ENCODE measurements at places on chromosomes 13 and 19.
A peak's percentile ranks its signal among the peaks of the same experiment; 100 is the strongest.

DNA sequence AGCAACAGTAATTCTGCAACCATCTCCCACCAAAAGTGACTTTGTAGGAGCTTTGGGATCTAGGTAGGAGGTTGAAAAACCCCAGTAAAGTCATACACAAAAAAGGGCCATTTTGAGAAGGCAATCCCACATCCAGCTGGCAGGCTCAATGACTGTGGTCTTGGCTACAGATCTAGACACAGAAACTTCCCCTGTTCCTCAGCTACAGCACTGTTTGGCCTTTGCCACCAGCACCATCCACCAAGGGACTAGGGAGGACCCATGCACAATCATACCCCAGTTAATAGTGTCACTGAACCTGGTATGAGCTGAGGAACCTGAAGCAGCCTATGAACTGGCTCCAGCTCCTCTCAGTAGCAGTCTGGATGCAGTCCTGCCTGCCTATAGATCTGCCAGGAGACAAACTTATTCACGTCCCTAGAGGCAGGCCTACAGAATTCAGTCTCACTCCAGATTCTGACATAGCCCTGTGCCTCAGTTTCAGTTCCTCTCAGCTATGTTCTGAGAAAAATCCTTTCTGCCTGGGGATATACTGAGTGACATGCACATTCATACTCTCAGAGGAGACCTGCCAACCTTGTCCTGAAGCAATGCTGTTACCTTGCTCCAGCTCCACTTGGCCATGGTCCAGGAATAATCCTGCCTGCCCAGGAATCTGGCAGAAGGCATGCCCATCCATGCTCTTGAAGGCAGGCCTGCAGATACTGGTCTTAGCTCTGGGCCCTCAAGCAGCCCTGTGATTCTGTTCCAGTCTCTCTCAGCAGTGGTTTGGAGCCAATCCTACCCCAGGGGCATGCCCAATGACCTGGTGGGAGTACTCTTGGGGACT is 2048.3 kb upstream of the PCDH20 start:
- DNase-seq, result no peak

GRCh38 chr13:29943686-29944085 is 93.3 kb upstream of the UBL3 start:
- no peak for DNase-seq

DNA sequence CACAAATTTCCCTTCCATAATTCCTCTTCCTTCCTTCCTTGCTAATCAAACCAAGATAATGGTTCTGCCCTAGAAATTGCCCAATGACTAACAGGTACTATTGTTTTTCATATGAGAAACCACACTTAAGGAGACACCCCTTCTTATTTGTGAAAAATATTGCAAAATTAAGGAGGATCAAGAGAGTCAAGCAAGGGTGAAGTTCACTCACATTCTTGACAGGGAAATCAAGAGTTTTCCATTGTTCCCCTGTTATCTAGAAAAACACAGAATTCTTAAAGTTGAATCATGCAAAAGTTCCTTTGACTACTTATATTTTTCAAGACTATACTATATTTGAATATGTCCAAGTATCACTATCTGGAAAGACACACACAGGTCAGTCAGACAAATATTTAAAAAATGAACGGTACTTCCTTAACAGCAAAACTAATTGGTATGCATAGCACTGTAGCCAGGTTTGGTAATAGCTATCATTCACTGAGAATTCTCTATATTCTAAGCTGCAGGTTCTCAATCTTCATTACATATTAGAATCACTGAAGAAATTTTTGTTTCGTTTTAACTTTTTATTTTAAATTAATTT is 897.2 kb downstream of the DIAPH3 start:
- DNase-seq, result no peak

- no peak for DNase-seq
Observed at GRCh38 chr19:57786286-57786685, 16.8 kb downstream of the ZNF586 start.

DNA sequence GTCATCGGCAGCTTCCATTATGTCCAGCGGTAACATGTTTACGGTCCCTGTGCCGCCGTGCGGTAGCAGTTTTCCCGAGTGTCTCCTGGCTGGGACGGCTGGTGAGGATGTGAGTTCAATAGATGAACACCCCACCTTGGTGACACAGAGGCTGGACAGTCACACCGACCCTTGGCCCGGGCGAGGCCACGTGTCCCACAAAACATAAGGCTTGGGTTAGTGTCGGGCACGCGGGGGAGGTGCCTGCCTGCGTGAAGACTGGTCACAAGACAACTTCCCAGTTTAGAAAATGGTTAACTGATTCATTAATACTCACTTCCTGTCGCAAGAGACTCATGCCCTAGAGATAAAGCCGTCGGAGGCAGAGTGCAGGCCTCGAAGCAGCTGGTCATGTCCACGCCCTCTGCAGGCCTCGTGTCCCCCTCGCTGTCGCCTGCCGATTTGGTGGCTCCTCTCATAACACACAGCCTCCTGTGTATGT is 17.2 kb downstream of the RASA3 start:
- no peak for DNase-seq

GRCh38 chr13:51588406-51588949 is 4.2 kb downstream of the WDFY2 start:
- DNase-seq, result no peak

GRCh38 chr19:42292963-42293362 is 9.0 kb upstream of the PRR19 start:
- no peak for DNase-seq

GRCh38 chr13:39910833-39911232 is 255.4 kb downstream of the COG6 start:
- DNase-seq, result no peak

DNA sequence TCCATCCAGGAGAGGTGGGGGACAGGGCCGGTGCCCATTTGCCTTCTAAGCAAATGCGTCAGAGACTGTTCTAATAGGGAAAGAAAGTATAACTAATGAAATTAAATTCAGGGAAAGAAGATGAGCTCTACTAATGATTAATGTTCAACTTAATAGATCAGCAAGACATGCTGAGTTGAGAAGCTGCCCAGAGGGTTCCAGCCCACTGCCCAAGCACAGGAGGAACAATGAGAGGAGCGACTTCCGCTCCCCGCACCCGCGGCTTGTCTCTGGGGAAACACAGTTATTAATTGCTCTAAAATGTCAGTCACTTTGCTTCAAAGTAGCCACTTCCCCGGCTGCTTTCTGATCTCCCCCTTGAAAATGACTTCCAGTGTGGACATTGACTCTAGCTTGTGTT is 331.3 kb downstream of the UQCRFS1 start:
- DNase-seq, result no peak

DNA sequence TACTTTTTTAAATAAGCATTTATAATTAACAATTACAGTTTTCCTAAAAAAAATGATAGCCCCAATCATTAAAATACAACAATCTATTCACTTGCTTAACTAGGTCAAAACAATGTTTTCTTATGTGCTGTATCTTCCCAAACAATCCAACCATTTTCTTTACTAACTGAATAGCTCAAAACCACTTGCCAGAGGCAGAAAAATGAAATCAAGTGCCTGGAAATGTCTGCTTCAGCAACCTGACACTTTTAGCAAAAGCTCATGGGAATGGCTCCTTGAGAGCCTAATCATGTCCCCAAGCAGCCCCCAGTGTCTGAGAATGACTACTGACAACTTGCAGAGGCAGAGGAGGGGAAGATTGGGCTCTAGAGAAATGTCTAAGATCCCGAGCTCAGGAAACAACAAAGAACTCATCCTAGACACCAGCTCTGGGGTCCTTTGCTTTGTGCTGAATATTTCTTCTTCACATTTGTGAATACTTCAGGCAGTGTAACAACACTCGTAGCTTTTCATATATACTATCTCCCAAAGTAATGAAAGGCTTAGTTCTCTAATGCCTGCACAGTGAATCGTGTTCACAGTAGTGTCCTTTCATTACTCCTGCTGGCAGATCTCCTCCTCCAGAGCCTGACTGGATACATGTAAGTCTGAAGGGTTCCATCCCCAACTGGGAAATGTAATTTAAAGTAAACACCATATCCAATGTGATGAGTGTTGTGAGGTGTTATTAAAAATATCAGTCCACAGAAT is 280.0 kb downstream of the LHFPL6 start:
- DNase-seq, result no peak

DNA sequence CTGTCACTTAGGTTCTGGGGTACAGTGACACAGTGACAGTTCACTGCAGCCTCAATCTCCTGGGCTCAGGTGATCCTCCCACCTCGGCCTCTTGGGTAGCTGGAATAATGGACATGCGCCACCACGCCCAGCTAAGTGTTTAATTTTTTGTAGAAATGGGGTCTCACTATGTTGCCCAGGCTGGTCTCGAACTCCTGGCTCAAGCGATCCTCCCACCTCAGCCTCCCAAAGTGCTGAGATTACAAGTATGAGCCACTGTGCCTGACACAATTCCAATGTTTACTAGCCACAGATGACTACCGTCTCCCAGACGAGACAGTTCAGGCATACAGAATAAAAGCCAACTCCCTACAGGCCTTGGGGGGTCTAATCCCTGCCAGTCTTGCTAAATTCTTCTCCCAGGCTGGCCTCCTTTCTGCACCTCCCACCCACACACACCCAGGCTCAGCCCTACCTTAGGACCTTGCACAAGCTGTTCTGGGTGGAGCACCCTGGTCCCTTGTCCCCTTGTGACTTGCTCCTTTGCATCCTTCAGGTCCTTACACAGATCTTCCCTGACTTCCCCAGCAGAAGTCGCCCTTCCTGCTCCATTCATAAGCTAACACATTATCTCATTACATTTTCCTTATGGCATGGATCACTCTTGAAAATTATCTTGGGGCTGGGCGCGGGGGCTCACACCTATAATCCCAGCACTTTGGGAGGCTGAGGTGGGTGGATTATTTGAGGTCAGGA is 106.4 kb downstream of the INSR start:
- no peak for DNase-seq

GRCh38 chr13:32733690-32734089 is 147.4 kb downstream of the PDS5B start:
- no peak for DNase-seq

DNA sequence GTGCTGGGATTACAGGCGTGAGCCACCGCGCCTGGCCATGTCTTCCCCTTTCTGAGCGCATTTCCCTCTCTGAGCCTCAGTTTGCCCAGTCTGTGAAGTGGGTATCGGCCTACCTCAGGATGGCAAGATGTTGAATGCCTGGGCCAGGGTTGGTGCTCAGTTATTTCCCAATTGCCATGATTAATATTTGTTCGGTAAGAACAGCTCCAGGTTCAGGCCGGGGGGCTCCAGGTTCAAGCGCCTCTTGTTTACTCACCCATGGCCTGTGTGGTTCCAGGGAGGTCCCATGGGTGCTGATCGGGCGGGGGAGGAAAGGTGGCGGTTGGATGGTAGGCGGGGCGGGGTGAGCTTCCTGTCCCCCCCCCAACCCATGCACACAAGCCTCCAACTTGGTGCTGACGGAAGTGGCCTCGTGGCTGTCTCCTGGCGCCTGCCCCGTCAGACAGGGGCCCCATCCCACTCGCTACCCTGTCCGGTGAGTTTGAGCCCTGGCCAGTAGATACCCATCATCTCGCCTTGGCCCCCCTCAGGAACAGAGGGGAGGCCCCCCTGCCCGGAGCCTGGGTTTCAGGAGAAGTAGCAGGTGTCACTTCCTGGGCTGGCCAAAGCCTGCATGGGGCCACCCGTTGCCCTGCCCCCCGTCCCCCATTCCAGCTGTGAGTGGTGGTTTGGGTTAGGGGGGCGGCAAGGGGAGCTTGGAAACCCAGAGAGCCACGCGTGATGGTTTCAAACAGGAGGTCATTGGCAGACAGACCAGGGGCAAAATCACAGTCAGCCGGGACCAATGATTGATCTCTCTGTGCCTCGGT is at the start of gene FCHO1:
Gene FCHO1, plus strand, starts transcription at position 375 of the 809 bp plus-strand sequence. CDS start 3,688 bp downstream, outside the sequence.
- DNase-seq, result peak; percentile 86

GRCh38 chr13:26839682-26840081 is 79.1 kb upstream of the GPR12 start:
- DNase-seq, result no peak

DNA sequence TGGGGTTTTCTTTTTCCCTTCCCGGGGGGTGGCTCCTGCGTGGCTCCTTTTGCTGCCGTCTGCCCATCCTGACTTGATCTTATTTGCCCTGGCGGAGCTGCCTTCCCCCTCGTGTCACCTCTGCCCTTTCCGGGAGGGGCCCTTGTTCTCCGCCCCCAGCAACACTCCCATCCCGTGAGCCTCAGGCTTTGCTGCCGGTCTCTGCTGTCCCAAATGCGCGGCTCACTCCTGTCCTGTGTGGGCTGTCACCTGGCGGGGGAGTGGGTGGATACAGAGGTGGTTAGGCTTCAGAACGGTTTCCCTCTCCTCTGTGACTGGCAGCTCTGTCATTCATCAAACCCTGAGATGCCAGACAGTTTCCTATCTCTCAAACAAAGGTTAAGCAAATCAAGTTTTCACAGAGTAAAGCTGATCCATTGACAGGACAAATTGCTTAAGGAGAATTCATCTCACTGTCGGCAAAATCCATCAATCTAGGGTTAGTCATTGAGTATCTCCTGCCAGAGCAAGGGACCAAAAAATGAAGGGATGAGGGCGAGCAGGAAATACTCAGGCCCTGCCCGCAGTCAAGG is 84.0 kb downstream of the ANKRD10 start:
- no peak for DNase-seq

GRCh38 chr19:1223018-1223855 is 14.6 kb downstream of the CBARP start:
- DNase-seq, result no peak

DNA sequence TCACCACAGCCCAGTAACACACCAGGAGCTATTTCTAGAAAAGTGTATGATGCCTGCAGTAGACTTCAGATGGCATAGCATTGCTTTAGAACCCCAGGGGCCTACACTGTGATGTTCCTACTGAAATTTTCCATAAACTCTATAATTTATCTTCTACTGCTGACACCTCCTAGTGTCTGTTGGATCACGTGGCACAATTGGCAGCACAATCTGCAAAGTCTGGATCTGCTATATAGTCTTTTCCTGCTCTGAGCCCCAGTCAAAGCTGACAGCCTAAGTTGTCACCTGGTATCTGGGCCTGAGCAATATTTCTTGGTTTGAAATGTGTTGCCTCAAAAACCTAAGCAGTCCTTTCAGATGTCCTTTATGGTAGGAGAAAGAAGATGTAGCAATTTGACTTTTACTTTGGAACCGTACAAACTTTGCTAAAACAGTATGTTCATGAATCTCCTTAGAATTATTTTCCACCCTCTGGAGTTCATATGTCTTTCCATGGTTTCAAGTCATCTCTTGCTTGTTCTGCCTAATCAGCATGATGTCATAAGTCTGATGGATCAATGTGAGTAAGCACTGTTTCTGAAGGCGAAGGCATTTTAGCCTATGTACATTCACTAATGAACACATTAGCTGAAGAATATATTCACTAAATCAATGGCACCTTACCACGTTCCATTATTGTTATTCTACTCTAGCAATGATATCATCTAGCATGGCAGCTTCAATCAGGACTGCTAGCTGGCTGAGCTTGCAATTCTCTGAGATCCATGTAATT is 536.5 kb upstream of the NBEA start:
- DNase-seq, result no peak

DNA sequence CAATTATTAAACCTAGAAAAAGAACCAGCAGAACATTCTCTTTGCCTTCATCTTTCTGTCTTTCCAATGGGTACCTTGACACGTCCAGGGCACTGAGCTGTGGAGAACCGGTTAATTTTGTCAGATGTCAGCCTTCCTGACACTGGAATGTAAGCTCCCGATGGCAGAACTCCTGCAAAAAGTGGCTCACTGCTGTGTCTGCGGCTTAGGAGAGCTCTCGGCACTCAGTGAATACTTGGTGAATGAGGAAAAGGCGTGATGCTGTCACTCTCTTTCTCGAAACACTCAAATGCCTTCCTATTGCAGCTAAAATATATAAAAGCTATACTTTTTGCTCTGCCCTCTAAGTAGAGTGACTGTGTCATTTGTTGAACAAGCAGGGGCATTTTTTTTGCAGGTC is 17.6 kb downstream of the CEBPA start:
- DNase-seq, result no peak
